ENCODE measurements at places on chromosomes 4 and X.

- DNase-seq: no peak
Observed at GRCh38 chr4:52546449-52546848, 112.7 kb downstream of the USP46 start.

DNA sequence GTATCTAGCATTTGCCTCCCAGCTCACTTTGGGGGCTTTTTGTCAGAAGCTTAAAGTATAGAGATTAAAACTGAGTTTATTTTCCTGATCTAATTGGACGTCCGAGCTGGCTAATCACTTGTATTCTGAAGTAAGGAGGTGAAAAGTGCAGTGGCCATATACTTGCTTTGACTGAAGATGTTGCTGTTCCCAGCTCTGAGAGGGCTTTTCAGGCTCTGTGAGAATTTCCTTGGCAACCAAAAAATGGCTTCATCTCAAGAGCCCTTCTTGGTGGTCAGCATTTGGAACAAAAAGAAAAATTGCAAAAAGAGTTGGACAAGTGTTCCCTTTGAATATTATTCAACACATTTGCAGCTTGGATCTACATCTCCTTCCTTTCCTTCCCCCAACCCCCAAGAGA, 67.0 kb downstream of the SLC4A4 start:
- no peak for DNase-seq

DNA sequence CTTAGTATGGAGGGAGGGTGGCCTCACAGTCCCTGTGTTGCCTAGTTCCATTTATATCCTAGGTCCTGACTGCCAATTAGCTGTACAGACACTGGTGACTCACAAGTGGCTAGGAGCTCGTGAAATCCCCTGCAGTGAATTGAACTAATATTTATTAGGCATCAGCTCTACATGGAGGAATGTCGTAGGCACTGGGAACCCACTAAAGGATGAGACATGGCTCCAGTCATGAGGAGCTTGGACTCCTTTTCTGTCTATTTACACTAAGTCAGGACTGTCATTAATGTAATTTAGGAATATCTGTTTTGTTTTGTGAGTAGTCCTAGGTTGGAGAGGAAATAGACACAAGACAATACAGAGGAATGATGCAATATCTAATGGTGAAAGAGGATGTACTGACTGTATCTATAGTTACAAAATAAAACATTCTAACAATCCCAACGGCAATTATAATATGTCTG, 67.7 kb downstream of the MID1IP1 start:
- DNase-seq: peak; percentile 45

DNA sequence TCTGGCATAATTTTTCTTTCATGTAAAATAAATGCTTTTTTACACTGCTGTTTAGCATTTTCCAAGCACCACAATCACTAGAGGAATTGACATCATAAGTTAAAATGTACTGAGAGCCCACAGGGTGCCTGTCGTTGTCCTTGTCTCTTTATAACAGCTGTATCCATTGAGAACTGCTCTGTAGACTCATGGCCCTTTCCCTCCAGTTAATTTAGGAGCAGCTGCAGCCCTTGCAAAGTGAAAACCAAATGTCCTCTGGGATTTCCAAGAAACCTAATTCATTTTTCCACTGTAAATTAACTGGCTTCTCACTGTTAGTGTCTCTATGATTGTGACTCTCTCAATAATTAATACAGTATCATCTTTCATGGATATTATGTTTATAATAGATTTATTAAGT, 185.9 kb downstream of the SLC4A4 start:
- no peak for DNase-seq

DNA sequence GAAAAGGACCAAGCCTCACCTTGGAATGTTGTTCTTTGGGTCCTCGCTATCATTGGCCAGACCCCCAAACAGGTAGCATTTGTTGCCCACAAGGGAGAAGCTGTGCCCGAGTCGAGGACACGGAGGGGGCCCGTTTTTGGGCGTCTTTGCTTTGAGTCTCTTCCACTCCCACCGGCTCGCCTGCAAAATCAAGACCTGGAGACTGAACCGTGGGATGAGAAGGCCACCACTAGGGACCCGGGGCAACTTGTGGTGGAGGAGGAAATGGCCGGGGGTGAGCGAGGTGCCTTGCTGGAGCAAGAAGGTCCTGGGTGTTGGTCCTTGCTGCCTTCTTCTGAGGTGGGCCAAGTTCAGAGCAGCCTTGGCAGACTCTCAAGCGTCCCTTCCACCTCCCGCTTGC, 7.5 kb downstream of the HCFC1 start:
- DNase-seq: no peak

DNA sequence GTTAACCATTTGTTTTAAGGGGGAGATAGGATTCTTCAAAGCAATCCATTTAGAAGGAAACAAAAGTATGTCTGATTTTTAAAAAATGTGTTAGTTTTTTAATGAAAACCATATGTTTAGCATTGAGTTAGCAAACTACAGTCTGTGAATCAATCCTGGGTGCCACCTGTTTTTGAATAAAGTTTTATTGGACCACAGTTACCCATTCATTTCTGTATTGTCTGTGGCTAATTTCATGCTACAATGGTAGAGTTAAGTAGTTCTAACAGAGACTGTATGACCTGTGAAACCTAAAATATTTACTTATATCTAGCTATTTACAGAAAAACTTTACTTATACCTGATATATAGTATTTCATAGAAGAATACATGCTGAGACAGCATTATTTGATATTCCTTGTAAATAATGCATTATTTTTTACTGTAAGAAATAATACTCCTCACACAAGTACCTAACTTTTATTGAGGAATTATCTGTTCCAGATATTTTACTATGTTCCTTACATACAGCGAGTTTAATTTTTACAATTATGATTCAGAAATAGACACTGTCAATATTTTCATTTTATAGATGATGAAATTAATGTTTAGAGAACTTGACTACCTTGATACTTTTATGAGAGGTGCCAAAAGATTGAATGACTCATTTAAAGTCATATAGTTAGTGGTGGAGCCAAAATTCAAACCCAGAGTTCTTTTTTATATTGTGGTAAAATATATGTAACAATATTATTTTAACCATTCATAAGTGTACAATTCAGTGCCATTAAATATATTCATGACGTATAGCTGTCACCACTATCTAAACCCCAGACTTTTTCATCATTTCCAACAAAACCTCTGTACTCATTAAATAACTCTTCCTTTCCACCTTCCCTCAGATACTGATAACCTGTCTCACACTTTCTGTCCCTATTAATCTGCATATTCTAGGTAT, 122.0 kb downstream of the GLUD2 start:
- no peak for DNase-seq

GRCh38 chr4:2069161-2069971, 10.2 kb downstream of the NAT8L start:
- DNase-seq: no peak

- DNase-seq: no peak
Observed at GRCh38 chr4:8644461-8644891, 51.9 kb downstream of the CPZ start.

DNA sequence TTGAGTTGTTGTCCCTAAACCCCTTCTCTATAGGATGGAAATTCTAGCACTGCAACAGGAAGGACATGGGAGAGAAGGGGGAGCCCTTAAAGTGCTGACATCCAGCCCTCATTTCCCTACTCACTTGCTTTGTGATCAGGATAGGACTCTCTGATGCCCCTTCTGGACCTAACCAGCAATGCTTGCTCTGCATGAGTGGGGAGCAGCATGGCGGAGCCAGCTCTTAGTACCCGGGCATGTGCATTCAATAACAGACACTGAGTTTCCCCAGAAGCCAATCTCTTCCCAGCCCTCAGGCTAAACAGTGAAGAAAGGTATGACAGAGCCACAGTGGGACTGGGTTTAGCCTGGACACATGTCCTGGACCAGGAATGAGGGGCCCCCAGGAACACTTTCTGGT, 14.0 kb downstream of the SOD3 start:
- DNase-seq: no peak

DNA sequence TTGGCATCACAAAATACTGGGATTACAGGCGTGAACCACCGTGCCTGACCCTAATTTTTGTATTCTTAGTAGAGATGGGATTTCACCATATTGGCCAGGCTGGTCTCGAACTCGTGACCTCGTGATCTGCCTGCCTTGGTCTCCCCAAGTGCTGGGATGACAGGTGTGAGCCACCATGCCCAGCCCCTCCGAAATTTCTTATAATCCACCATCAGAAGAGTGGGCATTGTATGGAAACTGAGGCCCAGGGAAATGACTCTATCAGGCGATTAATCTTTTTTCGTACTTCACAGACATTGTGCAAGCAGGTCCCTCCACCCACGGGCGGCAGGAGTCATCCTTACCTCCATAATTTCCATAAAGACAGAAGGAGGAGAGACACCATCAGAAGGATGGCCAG, 16.0 kb downstream of the CRLF2 start:
- DNase-seq: no peak

GRCh38 chr4:156929386-156930105, 42.1 kb downstream of the PDGFC start:
- DNase-seq: no peak

- no peak for DNase-seq
Observed at GRCh38 chr4:41548305-41548880, 10.4 kb downstream of the LIMCH1 start.

DNA sequence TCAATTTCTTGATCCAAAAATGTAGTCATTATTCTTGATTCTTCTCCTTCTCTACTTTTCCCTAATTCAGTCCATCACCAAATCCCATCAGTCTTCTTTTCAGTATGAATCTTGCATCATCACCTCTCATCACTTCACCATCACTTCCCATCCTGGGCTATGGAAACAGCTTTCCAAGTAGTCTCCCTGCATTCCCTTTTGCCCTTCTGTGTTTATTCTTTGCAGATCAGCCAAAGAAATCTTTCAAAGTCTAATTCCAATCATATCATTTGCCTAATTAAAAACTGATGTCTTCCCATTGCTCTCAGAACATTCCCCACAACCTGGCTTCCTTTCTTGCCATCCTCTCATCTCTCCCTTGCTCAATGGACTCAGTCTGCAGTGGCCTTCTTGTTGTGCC, 201.7 kb upstream of the ADAMTS3 start:
- DNase-seq: no peak

GRCh38 chr4:98345838-98346237, 84.7 kb downstream of the RAP1GDS1 start:
- no peak for DNase-seq

DNA sequence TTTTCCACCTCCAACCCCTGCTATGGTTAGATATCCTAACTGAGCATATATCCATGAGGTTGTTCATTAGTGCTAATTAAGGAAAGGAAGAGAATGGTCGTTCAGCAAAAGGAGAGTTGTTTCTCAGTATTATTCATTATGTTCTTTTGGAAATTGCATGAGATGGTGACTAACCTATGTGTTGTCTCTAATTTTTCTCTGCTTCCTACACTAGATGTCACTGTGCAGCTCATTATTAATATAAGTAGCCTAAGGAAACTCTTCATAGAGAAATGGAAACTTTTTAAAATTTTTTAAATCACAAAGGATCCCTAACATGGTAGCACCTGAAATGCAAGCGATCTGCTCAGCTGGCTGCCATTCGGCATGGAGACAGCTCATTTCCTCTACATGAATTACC, 67.7 kb upstream of the FAM9A start:
- DNase-seq: no peak

DNA sequence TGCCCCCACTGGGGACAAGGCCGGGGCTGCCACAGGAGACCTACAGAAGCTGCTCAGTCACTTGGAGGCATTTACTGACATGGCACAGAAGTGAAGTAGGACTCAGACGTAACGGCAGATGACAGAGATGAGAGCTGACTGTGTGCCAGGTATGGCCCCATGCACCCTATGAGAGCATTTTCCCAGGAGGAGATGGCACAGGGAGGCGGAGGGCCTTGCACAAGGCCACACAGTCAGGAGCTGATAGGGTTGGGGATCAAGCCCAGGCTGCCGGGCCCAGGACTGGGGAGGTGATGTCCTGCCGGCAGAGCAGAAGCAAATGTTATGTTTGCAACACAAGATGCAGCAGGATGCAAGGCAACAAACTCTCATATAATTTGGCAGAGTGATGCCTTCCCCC, 34.1 kb downstream of the NAT8L start:
- no peak for DNase-seq

DNA sequence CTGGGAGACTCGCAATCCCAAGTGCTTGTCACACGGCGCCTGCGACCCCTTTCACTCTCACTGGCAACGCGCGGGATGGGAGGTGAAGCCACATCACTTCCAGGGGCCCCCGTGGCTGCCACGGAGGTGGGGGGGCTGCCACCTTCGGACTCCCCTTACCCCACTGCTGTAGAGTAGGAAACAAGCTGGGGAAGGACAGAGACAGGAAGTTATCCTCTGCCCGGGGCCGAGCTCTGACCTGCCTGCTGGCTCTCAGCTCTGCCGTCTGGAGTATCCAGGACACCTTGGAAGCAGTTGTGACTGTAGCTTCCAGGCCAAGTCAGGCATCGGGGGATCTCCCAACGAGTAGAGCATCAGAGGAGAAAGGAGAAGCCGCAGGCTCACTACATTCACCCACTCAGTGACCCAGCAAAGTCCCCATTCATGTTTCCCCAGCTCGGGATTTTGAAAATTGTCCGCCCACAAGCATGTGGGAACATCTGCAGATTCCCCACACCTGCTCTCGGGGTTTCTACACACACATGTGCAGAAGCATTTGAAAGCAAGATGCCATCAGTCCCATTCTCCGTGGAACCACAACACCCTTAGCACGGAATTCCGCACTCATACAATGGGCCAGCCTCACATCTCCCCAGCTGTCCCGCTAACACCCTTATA, 10.8 kb downstream of the PDZD4 start:
- DNase-seq: no peak

DNA sequence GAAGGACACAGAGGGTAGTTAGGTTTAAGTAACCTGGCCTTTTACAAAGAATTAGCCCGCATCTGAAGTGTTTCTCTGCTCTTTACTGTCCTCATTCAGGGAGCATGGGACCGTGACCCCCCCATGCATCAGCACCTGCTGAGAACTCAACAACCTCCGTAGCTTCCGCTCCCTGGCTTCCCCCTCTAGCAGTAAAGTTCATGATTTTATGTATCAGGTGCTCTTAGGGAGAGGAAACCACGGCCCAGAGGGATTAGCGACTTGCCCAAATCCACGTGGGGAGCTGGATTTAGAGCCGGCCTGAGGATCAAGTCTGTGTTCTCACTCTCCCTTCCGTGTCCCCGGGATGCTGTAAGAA, 284.6 kb upstream of the GATB start:
- no peak for DNase-seq

DNA sequence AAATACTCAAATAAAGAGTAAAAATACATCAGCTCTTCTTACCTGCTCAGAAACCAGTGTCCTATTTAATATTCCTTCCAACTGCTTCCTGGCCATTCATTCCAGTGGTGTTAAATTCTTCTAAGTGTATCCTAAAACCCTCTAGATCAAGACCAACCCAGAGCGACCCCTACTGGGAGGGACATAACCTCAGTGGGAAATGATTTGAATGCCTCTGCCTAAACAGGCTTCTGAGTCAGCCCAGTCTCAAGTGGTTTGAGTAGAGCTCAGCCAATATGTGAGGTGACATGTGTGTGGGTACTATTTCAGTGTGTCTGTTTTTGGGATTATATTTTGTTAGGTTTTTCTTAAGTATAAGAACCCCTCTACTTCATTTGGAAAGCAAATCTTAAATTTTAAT, 133.6 kb upstream of the ARHGEF9 start:
- no peak for DNase-seq

- no peak for DNase-seq
Observed at GRCh38 chrX:413322-414201, 26.9 kb upstream of the PPP2R3B start.

Measured in CD4-positive, alpha-beta T cell treated with Interleukin-4 for 1 hour (primary cell).